ENCODE measurements at places on chromosomes 5 and 9. TPM values are rescaled to one million over a fixed set of nuclear protein-coding genes. Genes with fewer than 3 reads are reported as not detected.

Gene SPINK5
- total RNA-seq = not detected

DNA sequence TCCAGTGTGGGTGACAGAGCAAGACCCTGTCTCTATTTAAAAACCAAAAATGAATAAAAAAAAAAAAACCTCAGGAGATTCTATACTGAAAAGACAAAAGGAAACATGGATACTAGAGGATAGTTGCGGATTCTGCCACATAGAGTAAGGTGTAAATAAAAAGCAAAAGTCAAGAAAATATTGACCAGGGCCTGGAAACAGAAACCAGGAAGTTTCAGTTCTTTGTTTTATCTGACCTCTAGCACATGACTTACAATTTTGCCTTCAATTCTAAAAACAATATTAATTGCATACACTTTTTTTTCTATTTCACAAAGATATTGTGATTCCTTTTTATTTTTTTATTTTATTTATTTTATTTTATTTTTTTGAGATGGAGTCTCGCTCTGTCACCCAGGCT lies 96.2 kb upstream of the NMUR2 start:
- no peaks in the 10 kb centered on the region for H3K4me1 ChIP-seq
- no peak for DNase-seq
- no peak overlapping the region for H3K4me3 ChIP-seq
- no peaks in the 10 kb centered on the region for H3K27me3 ChIP-seq

- H3K4me1 ChIP-seq = no peaks in the 10 kb centered on the region
- H3K4me3 ChIP-seq = no peak overlapping the region
- H3K36me3 ChIP-seq = no peaks in the 10 kb centered on the region
- no peak for DNase-seq
- no peak overlapping the region for H3K27ac ChIP-seq
Measured at GRCh38 chr9:85944672-85945071, 3.7 kb downstream of the NAA35 start.

GRCh38 chr9:19161257-19162025 lies 34.1 kb upstream of the PLIN2 start:
- H3K27me3 ChIP-seq = no peaks in the 10 kb centered on the region
- no peak overlapping the region for H3K4me3 ChIP-seq
- no peaks in the 10 kb centered on the region for H3K4me1 ChIP-seq

Gene PCAT7
- under 0.01 TPM for total RNA-seq

Gene CEL
- 0.98 TPM for total RNA-seq

DNA sequence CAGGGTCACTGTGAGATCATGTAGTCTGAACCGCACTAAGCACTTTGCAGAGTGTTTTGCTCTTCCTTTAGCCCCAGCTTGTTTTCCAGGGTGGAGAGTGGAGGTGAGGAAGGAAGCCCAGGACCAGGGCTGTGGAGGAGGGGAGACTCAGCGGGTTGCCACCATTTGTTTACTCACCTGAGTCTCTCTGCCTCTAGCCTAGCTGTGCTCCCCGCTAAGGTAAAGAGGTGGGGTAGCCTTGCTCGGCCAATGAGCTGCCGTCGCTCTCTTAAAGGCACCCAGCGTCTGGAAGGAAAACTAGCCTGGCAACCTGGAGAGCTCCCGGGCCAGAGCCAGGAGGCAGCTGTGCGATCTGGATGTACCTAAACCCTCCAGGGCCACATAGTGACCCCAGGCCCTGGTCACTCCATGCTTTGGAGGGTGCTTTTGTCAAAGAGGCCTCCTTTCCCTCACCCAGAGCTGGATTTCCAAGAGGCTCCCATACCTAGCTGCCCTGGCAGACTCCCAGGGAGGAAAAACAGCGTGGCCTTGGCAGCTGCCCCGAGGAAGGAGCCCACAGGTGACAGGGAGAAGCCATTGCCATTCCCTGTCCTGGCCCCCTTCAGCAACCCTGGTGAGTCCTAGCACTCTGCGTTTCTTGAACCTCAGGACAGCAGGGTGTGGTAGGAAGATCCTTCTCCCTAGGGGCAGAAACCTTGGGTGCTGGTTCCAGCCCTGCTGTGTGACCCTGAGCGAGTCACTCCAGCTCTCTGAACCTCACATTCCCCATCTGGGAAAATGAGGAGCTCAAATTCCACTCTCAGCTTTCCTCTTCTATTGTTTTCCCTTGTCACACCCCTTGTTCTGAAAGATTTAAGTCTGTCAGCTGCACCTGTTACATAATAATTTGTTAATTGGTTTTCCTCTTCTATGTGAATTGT lies 42.4 kb upstream of the LARP1 start:
- H3K4me1 ChIP-seq = no peaks in the 10 kb centered on the region
- peak overlapping the region; percentile 70 for H3K27ac ChIP-seq
- peak overlapping the region; percentile 39 for H3K4me3 ChIP-seq
- DNase-seq = no peak
- no peaks in the 10 kb centered on the region for H3K36me3 ChIP-seq

Gene C5orf52
- total RNA-seq = not detected

Gene PCDHGA9
- total RNA-seq = 13.8 TPM

Gene IFNA13
- not detected for total RNA-seq

Gene FBP2
- total RNA-seq = not detected

GRCh38 chr9:34984049-34984448 lies 5.5 kb upstream of the DNAJB5 start:
- no peaks in the 10 kb centered on the region for H3K4me1 ChIP-seq
- H3K27me3 ChIP-seq = no peaks in the 10 kb centered on the region

Gene SEMA6A
- total RNA-seq = 40.3 TPM

- no peaks in the 10 kb centered on the region for H3K4me1 ChIP-seq
- H3K36me3 ChIP-seq = no peaks in the 10 kb centered on the region
- no peaks in the 10 kb centered on the region for H3K27me3 ChIP-seq
- no peak for DNase-seq
Measured at GRCh38 chr9:131318231-131319085, 28.9 kb downstream of the PLPP7 start.

DNA sequence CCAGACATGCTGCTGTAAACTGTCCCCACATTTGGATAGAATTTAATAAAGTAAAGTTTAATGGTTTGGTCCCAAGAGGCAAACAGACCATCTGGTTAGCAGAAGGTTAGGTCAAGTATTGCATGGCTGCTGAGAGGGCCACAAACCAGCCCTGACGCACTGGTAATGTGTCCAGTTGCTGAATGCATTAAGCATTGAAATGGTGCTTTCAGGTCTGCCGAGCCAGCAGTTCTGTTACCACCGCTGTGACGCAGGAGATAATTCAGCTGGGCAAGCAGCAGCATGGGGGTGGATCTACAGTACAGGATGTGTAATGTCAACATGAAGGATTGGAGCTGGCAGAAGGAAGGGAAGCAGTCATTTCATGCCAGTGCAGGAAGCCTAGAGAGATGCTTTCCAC lies 16.0 kb downstream of the ZNF462 start:
- peak overlapping the region; percentile 73 for H3K27ac ChIP-seq
- H3K4me1 ChIP-seq = peaks cover 4% of the 10 kb centered on the region
- DNase-seq = peak; percentile 77
- H3K4me3 ChIP-seq = no peak overlapping the region
- no peaks in the 10 kb centered on the region for H3K36me3 ChIP-seq
- no peaks in the 10 kb centered on the region for H3K27me3 ChIP-seq

Gene FOXD4L5
- total RNA-seq = not detected

GRCh38 chr9:93682155-93682968 lies 106.0 kb downstream of the PHF2 start:
- no peak overlapping the region for H3K4me3 ChIP-seq
- no peaks in the 10 kb centered on the region for H3K4me1 ChIP-seq
- H3K27me3 ChIP-seq = no peaks in the 10 kb centered on the region
- no peak overlapping the region for H3K27ac ChIP-seq
- DNase-seq = no peak
- H3K36me3 ChIP-seq = peaks cover 5% of the 10 kb centered on the region

GRCh38 chr5:78689540-78690252 lies 41.1 kb upstream of the LHFPL2 start:
- H3K27me3 ChIP-seq = no peaks in the 10 kb centered on the region
- H3K4me3 ChIP-seq = no peak overlapping the region
- H3K36me3 ChIP-seq = no peaks in the 10 kb centered on the region

GRCh38 chr5:158992037-158992740 lies 107.5 kb downstream of the EBF1 start:
- H3K36me3 ChIP-seq = no peaks in the 10 kb centered on the region
- H3K27me3 ChIP-seq = no peaks in the 10 kb centered on the region
- no peak overlapping the region for H3K4me3 ChIP-seq

Gene CLIC3
- 0.32 TPM for total RNA-seq

GRCh38 chr5:72152545-72152944 lies 45.3 kb downstream of the MAP1B start:
- no peaks in the 10 kb centered on the region for H3K36me3 ChIP-seq
- DNase-seq = no peak
- H3K4me3 ChIP-seq = no peak overlapping the region
- no peaks in the 10 kb centered on the region for H3K4me1 ChIP-seq
- H3K27ac ChIP-seq = no peak overlapping the region
- no peaks in the 10 kb centered on the region for H3K27me3 ChIP-seq

Gene PCDHA6
- 0.96 TPM for total RNA-seq

GRCh38 chr9:89071591-89071990 lies 80.3 kb downstream of the S1PR3 start:
- no peak for DNase-seq
- no peak overlapping the region for H3K4me3 ChIP-seq
- no peaks in the 10 kb centered on the region for H3K36me3 ChIP-seq
- H3K4me1 ChIP-seq = no peaks in the 10 kb centered on the region
- no peak overlapping the region for H3K27ac ChIP-seq

GRCh38 chr5:169146158-169146557 lies 154.8 kb downstream of the SLIT3 start:
- H3K27me3 ChIP-seq = no peaks in the 10 kb centered on the region
- no peaks in the 10 kb centered on the region for H3K4me1 ChIP-seq
- H3K36me3 ChIP-seq = no peaks in the 10 kb centered on the region
- DNase-seq = no peak

Gene SHOC1
- not detected for total RNA-seq

- H3K27ac ChIP-seq = no peak overlapping the region
- H3K4me1 ChIP-seq = no peaks in the 10 kb centered on the region
- no peaks in the 10 kb centered on the region for H3K27me3 ChIP-seq
Measured at GRCh38 chr5:110475529-110475928, 250.9 kb downstream of the TMEM232 start.

DNA sequence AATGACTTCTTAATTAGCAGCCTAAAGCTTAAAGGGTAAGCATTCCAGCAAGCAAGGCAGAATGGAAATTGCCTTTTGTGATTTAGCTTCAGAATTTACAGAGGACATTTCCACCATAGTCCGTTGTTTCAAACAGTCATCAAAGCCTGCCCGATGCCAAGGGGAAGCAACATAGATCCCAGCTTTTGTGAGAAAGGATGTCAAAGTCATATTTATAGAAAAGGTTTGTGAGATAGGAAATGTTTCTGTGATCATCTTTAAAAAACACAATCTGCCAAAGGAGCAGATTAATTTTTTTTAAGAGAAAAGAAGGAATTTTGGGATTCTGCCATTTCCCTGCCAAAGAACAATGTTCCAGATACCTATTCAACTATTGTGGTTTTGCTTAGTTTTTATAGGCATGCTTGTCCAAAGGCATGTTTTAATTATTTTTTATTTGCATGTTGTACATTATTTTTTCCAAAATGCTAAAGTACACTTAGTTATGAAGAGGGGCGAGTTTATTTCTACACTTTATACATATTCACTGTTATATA lies 346.9 kb downstream of the ZNF608 start:
- H3K27ac ChIP-seq = no peak overlapping the region
- no peak for DNase-seq
- no peaks in the 10 kb centered on the region for H3K36me3 ChIP-seq
- no peaks in the 10 kb centered on the region for H3K4me1 ChIP-seq
- H3K4me3 ChIP-seq = no peak overlapping the region

- H3K4me3 ChIP-seq = no peak overlapping the region
- no peaks in the 10 kb centered on the region for H3K27me3 ChIP-seq
- H3K36me3 ChIP-seq = no peaks in the 10 kb centered on the region
- H3K4me1 ChIP-seq = no peaks in the 10 kb centered on the region
- no peak overlapping the region for H3K27ac ChIP-seq
- DNase-seq = no peak
Measured at GRCh38 chr5:75523275-75523674, 11.6 kb downstream of the POLK start.

DNA sequence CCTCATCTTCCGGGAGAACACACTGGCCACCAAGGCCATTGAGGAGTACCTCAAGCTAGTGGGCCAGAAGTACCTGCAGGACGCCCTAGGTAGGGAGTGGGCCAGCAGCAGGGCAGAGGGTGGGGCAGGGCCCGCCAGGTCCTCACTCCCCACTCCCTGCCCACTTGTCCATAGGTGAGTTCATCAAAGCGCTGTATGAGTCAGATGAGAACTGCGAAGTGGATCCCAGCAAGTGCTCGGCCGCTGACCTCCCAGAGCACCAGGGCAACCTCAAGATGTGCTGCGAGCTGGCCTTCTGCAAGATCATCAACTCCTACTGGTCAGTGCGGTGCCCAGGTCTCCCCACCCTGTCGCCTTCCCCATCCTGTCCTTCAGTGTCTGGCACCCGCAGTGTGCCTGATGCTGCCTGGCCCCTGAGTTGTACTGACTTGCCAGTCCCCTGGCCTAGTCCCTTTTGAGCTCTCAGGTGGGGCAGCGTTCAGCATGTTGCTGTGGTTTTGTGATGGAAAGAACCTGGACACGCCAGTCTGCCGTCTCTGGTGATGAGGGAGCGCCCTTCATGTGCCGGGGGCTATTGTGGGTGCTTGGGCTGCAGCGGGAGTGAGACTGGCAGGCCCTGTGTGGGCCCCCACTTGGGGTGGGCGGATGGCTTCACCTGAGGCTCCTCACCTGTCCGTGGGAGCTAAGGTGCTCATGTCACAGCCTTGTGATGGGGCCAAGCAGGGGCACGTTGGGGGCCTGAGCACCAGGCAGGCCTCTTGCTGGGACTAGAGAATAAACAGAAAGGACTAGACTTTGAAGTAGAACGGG lies 112.3 kb downstream of the DAB2IP start:
- peak overlapping the region; percentile 73 for H3K27ac ChIP-seq
- H3K36me3 ChIP-seq = no peaks in the 10 kb centered on the region
- no peak for DNase-seq
- H3K27me3 ChIP-seq = no peaks in the 10 kb centered on the region
- peaks cover 10% of the 10 kb centered on the region for H3K4me1 ChIP-seq
- no peak overlapping the region for H3K4me3 ChIP-seq

GRCh38 chr5:118068886-118069285 lies 919.5 kb downstream of the DTWD2 start:
- H3K4me1 ChIP-seq = no peaks in the 10 kb centered on the region
- H3K27ac ChIP-seq = no peak overlapping the region
- no peak overlapping the region for H3K4me3 ChIP-seq
- H3K27me3 ChIP-seq = no peaks in the 10 kb centered on the region
- H3K36me3 ChIP-seq = no peaks in the 10 kb centered on the region

GRCh38 chr5:180118391-180118791 lies 46.8 kb upstream of the RNF130 start:
- H3K36me3 ChIP-seq = no peaks in the 10 kb centered on the region
- no peaks in the 10 kb centered on the region for H3K4me1 ChIP-seq
- no peak overlapping the region for H3K4me3 ChIP-seq
- no peak for DNase-seq
- H3K27ac ChIP-seq = no peak overlapping the region

DNA sequence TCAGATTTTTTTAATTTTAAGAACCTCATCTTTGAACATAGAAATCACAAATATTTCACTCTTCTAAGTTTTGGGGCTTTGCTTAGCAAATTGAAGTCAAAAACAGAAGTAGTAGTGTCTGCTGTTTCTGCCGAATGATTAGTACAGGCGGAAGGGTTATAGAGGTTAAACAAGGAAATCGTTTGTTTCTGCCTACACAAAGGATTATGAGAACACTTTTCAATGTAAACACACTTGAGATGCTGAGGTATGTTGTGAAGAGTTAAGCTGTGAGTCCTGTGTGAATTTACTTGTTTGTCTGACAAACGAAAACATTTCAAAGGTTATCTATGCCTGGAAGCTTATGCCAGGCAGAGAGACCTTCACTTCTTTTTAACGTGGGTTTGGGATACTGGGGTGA lies 224.8 kb downstream of the CETN3 start:
- no peaks in the 10 kb centered on the region for H3K27me3 ChIP-seq
- no peak overlapping the region for H3K27ac ChIP-seq
- DNase-seq = no peak
- H3K4me1 ChIP-seq = no peaks in the 10 kb centered on the region
- no peak overlapping the region for H3K4me3 ChIP-seq
- H3K36me3 ChIP-seq = no peaks in the 10 kb centered on the region

Measured in breast epithelium (tissue), 4 donors.